Breast epithelium (tissue), 4 donors: ENCODE measurements at places on chromosomes 7 and 10. TPM values are rescaled to one million over a fixed set of nuclear protein-coding genes. Genes with fewer than 3 reads are reported as not detected.

Gene DYNC1I1
- 6.6 TPM for total RNA-seq

DNA sequence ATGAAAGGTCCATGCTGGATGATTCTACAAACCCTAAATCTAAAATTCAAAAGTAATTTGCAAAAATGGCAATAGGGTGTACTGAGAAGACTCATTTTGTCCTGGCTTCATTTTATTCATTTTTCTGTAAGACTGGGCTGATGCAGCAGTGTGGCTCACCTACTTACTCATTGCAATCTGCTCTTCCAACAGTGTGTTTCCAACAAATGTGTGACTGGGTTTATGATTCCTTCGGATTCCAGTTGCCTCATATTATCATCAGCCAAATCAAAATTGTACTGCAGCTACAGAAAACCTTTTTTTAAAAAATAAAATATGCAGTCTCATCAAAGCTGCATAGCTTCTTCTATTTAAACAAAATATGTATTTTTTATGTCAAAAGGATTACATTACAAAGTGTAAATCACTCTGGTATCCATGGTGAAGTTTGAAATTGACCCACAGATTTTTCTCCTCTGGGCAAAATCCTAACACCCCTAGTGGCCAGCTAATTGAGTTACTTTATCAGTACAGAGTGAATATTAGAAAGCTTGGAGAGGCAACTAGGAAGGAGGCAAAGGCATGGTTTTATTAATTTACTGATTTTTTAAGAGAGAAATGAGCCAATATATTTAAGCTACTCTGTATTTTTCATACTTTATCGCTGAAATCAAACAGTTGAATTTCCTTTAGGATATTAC is 390.3 kb downstream of the MAGI2 start:
- no peak overlapping the region for H3K27ac ChIP-seq
- no peaks in the 10 kb centered on the region for H3K36me3 ChIP-seq
- no peak overlapping the region for H3K4me3 ChIP-seq
- no peaks in the 10 kb centered on the region for H3K27me3 ChIP-seq
- H3K4me1 ChIP-seq = no peaks in the 10 kb centered on the region

Gene LIPF
- total RNA-seq = not detected

- H3K36me3 ChIP-seq = no peaks in the 10 kb centered on the region
- H3K4me3 ChIP-seq = no peak overlapping the region
- DNase-seq = no peak
Observed at GRCh38 chr7:33757563-33758165, 147.7 kb upstream of the BMPER start.

- H3K27ac ChIP-seq = no peak overlapping the region
- DNase-seq = no peak
- H3K4me3 ChIP-seq = no peak overlapping the region
- H3K4me1 ChIP-seq = peaks cover under 1% of the 10 kb centered on the region
Observed at GRCh38 chr7:44793919-44794318, 2.6 kb upstream of the PPIA start.

DNA sequence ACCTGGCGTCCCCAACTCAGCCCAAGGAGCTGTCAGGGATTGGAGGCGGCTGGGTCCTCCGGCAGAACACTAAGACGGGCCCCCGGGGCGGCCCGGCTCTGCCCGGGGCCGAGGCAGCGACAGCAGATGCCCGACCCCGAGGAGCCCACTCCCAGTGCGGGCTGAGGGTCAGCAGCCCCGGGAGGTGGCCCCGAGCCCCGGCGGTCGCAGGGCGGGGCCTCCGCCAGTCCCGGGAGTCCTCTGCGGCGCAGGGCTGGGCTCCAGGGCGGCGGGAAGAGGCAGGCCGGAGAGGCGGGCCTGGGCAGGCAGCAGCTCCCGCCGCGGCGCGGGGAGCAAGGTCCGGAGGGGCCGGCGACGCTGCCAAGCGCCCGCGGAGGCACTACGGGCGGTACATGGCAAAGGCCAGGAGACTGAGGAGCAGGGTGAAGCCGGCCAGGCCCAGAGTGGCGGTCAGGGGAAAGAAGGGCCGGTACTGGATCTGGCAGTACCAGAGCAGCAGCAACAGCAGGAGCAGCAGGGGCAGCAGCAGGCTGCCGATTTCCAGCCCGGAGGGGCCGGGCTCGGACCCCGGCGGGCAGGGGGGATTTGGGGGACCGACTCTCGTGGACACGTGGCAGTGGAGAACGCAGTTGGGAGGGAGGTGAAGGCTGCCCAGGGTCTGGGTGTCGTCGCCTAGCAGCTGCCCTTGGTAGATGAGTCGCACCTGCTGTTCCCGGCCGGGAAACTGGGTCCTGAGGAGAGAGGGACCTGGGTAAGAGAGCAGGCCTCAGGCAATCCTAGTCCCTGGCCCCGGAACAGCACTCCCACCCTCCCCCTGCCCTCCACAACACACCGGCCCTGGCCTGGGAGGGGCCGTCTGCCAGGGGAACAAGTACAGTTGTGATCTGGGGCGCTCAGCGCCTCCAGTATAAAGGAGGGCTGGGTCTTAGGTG is 827 bp upstream of the FASTK start:
- no peaks in the 10 kb centered on the region for H3K27me3 ChIP-seq
- peak overlapping the region; percentile 90 for H3K27ac ChIP-seq
- peaks cover 12% of the 10 kb centered on the region for H3K4me1 ChIP-seq
- H3K36me3 ChIP-seq = no peaks in the 10 kb centered on the region
- DNase-seq = no peak

GRCh38 chr7:34124765-34125164 is 219.4 kb downstream of the BMPER start:
- no peak for DNase-seq
- H3K27ac ChIP-seq = no peak overlapping the region
- H3K27me3 ChIP-seq = no peaks in the 10 kb centered on the region
- no peaks in the 10 kb centered on the region for H3K36me3 ChIP-seq
- H3K4me1 ChIP-seq = no peaks in the 10 kb centered on the region

- H3K36me3 ChIP-seq = no peaks in the 10 kb centered on the region
- no peaks in the 10 kb centered on the region for H3K27me3 ChIP-seq
- H3K4me1 ChIP-seq = no peaks in the 10 kb centered on the region
- no peak overlapping the region for H3K4me3 ChIP-seq
- DNase-seq = no peak
- no peak overlapping the region for H3K27ac ChIP-seq
Observed at GRCh38 chr10:108691126-108691525, 1232.2 kb downstream of the XPNPEP1 start.

Gene OR2A42
- total RNA-seq = 0.66 TPM

- H3K4me1 ChIP-seq = no peaks in the 10 kb centered on the region
- H3K4me3 ChIP-seq = no peak overlapping the region
- H3K27me3 ChIP-seq = no peaks in the 10 kb centered on the region
- H3K36me3 ChIP-seq = no peaks in the 10 kb centered on the region
- no peak for DNase-seq
Observed at GRCh38 chr7:128215281-128215680, 25.8 kb upstream of the LEP start.

DNA sequence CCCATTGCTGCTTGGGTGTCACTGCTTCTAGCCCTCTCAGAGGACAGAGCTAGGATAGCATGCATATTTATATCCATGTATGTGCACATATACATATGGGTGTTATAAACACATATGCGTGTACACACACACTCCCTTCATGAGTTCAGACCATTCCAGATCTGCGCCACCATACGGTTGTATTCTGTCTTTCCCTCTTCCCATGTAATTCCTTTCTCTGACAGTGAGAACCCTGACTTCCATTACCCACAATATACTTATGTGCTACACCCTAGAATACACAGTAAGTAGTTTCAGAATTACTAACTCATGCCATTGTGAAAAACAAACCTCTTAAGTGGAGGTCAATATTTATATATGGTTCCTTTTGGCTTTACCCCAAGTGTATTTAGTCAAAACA is 116.6 kb upstream of the SAMD8 start:
- no peak overlapping the region for H3K27ac ChIP-seq

DNA sequence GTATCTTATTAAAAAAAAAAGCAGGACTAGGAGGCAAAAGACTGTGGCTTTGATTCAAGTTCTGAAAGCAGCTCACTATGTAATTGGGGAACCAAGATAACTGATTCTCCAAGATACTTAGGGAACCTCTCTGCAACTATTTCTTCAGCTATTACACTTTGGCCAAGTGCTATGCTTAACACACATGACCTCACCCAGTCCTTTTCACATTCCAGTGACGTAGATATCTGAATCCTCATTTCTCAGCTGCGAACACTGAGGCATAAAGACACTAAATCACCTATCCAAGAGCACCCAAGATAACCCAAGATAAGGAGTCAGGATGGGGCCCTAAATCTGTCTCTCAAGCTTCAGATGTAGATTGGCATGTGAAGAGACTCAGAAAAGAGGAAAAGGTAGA is 133.6 kb downstream of the GLI3 start:
- DNase-seq = no peak
- peak overlapping the region; percentile 26 for H3K27ac ChIP-seq
- peaks cover 10% of the 10 kb centered on the region for H3K4me1 ChIP-seq
- H3K27me3 ChIP-seq = no peaks in the 10 kb centered on the region
- no peak overlapping the region for H3K4me3 ChIP-seq

- no peaks in the 10 kb centered on the region for H3K27me3 ChIP-seq
- H3K4me3 ChIP-seq = no peak overlapping the region
- H3K4me1 ChIP-seq = no peaks in the 10 kb centered on the region
- no peak for DNase-seq
Observed at GRCh38 chr7:39509436-39509835, 56.8 kb upstream of the YAE1 start.
